Suprapubic skin (tissue), 4 donors: ENCODE measurements at places on chromosomes 11 and 22. TPM values are rescaled to one million over a fixed set of nuclear protein-coding genes. Genes with fewer than 3 reads are reported as not detected.
A peak's percentile ranks its signal among the peaks of the same experiment; 100 is the strongest.

GRCh38 chr22:24141586-24141985, 39.7 kb upstream of the SUSD2 start:
- H3K27ac ChIP-seq = no peak overlapping the region
- peaks cover 28% of the 10 kb centered on the region for H3K36me3 ChIP-seq
- no peak overlapping the region for H3K4me3 ChIP-seq
- H3K27me3 ChIP-seq = no peaks in the 10 kb centered on the region
- no peak for DNase-seq

- peak within 1 kb of the TSS; percentile 87 for H3K27ac ChIP-seq
- H3K36me3 ChIP-seq = no peaks in the 10 kb centered on the region
- H3K27me3 ChIP-seq = no peaks in the 10 kb centered on the region
- H3K4me3 ChIP-seq = peak within 1 kb of the TSS; percentile 75
These were observed at the start of gene JHY for GRCh38 chr11:122882189-122882856. Gene JHY, plus strand, starts transcription at chr11:122882759. Its CDS starts 3,091 bp downstream, at chr11:122885850.

DNA sequence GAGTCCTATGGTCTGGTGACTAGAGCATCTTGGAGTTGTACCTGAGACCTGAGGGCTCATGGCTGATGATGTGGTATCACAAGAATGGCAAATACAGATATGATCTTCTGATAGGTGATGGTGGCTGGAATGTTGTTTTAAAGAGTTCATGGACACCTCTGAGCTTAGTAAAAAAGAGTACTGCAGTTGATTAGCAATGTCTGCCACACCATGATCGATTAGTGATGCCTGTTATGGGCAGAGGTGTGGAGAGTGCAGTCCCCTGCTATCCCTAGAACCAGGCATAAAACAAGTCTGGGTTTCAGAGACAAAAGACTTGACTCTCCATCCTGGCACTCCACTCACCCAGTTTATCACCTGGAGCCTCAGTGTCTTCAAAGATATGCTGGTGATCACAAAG, 1.4 kb upstream of the BATF2 start:
- no peak for DNase-seq
- no peak overlapping the region for H3K4me3 ChIP-seq
- H3K27me3 ChIP-seq = no peaks in the 10 kb centered on the region
- H3K27ac ChIP-seq = no peak overlapping the region

FXYD6 gene
- total RNA-seq = 15.9 TPM

DNA sequence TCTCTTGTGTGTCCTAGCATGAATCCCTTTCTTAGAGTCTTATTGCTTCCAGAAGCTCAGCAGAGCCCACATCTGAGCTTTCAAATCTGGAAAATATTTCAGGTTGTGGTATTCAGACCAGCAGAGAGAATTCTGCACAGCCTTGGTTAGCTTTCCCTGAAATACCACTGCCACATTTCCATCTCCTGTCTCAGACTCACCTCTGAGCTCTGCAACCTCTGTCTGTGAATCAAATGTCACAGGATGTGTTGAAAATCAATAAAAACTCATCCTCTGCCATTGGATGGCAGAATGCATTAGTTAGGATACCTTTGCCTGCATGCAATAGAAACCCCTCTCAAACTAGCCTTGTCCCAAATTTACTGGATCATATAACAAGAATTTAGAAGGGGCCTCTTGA, 47.7 kb downstream of the ENDOD1 start:
- H3K4me1 ChIP-seq = peaks cover 25% of the 10 kb centered on the region
- DNase-seq = no peak
- H3K36me3 ChIP-seq = no peaks in the 10 kb centered on the region
- H3K27me3 ChIP-seq = no peaks in the 10 kb centered on the region
- no peak overlapping the region for H3K27ac ChIP-seq
- no peak overlapping the region for H3K4me3 ChIP-seq

DNA sequence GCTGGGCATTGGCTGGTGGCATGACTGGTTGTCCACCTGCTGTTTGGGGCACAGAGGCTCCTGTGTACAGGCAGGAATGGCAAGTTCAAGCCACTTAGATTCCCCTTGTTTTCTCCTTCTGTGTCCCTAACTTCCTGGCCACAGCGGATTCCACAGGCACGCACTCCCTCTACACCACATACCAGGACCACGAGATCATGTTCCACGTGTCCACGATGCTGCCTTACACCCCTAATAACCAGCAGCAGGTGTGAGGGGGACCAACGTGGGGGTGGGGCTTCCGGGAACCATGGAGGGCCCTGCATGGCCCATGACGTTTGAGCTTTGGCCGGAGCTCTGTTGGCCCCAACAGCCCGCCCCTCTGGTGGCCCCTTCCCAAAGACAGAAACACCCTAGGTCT, 7.8 kb downstream of the SIPA1 start:
- H3K4me1 ChIP-seq = peaks cover 35% of the 10 kb centered on the region
- no peak overlapping the region for H3K4me3 ChIP-seq
- no peak overlapping the region for H3K27ac ChIP-seq
- no peaks in the 10 kb centered on the region for H3K27me3 ChIP-seq
- DNase-seq = no peak
- H3K36me3 ChIP-seq = peaks cover 24% of the 10 kb centered on the region

GRCh38 chr22:27799827-27800249, 1.7 kb downstream of the MN1 start:
- no peak overlapping the region for H3K27ac ChIP-seq
- H3K27me3 ChIP-seq = peaks cover 21% of the 10 kb centered on the region
- H3K4me1 ChIP-seq = peaks cover 46% of the 10 kb centered on the region
- DNase-seq = no peak

DNA sequence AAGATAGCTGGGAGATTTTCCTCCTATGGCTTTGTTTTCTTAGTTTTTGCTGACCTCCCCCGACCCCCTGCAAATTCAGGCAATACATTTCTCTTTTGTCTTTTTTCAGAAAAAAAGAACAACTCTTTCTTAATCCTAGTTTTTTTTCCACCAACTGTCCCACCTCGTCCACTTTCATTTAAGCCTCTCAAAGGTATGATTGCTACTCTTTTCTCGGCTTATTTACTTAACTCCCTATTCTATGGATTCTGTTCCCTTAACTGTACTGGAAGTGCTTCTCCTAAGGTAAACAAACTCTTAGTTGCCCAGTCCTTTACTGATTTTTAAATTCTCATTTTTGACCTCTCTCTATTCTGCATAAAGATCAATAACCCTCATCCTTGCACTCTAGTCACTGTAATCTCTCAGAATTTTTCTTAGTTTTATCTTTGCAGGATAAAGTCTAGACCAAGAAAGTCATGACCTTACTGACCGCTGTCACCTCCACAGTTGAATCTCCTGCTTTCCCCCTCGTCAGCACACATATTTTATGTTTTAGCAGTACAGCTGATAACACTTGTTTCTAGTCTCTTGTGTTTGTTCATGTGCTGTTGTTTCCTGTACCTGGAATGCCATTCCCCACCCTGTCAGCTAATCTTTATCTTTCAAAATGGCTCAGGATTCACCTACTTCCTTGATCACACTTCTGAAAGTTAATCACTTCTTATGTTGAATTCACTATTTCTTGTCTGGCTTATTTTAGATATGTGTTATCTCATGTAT, 14.9 kb downstream of the TBCEL start:
- no peaks in the 10 kb centered on the region for H3K36me3 ChIP-seq
- no peaks in the 10 kb centered on the region for H3K4me1 ChIP-seq
- DNase-seq = no peak
- H3K4me3 ChIP-seq = no peak overlapping the region
- no peaks in the 10 kb centered on the region for H3K27me3 ChIP-seq
- H3K27ac ChIP-seq = no peak overlapping the region

GAB4 gene
- not detected for total RNA-seq

DNA sequence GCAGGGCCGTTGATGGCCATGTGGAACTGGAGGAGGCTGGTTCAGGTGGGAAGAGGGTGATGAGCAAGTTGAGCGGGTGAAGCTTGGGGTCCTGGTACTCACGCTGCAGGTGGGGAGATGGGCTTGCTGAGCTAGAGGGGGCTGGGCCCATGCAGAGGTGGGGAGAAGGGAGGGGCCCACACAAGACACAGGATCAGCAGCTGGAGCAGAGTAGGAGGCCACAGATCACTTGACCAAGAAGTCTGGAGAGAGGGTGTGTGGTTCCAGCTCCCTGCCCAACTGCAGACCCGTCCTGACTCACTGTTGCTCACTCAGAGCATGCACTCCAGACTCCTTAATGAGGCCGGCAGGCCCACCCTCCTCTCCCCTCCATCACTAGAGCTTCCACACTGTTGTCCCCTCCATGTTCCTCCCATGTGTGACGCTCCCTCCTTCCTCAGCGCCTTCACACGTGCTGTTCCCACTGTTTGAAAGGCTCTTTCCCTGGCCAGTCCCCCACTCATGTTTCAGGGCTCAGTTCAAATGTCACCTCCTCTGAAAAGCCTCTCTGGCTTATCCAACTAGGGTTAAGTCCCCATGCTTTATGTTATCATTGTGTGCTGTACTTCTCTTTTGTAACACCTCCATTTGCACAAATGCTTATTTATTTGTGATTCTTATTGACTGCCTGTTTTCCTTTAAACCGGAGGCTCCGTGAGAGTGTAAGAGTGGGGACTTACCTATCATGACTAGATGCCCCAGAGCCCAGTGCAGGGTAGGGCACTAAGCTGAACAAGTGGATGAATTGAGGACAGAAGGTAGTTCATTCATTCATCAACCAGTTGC, 2.3 kb downstream of the CCDC86 start:
- H3K4me1 ChIP-seq = peaks cover 41% of the 10 kb centered on the region
- peaks cover 21% of the 10 kb centered on the region for H3K36me3 ChIP-seq
- no peak overlapping the region for H3K27ac ChIP-seq
- no peak for DNase-seq
- H3K4me3 ChIP-seq = peak overlapping the region; percentile 86

LRRN4CL gene
- 7.6 TPM for total RNA-seq

PRR33 gene
- not detected for total RNA-seq

KRTAP5-8 gene
- 3.8 TPM for total RNA-seq

GRCh38 chr22:46058091-46058420, 81.1 kb upstream of the WNT7B start:
- H3K4me3 ChIP-seq = peak overlapping the region; percentile 83
- no peaks in the 10 kb centered on the region for H3K36me3 ChIP-seq
- H3K27ac ChIP-seq = peak overlapping the region; percentile 98
- no peaks in the 10 kb centered on the region for H3K27me3 ChIP-seq

- H3K27me3 ChIP-seq = no peaks in the 10 kb centered on the region
- H3K27ac ChIP-seq = no peak overlapping the region
- no peak overlapping the region for H3K4me3 ChIP-seq
- DNase-seq = no peak
- peaks cover 11% of the 10 kb centered on the region for H3K36me3 ChIP-seq
These were observed 24.6 kb downstream of the DCPS start for GRCh38 chr11:126328444-126328843.

OR52I1 gene
- total RNA-seq = not detected

GRCh38 chr22:20091690-20092476, 11.8 kb downstream of the DGCR8 start:
- H3K36me3 ChIP-seq = peaks cover 100% of the 10 kb centered on the region
- H3K27me3 ChIP-seq = no peaks in the 10 kb centered on the region
- H3K27ac ChIP-seq = no peak overlapping the region

GRCh38 chr22:44362249-44363012, 49.7 kb upstream of the SHISAL1 start:
- no peak for DNase-seq
- no peaks in the 10 kb centered on the region for H3K36me3 ChIP-seq
- peak overlapping the region; percentile 55 for H3K27ac ChIP-seq
- peaks cover 46% of the 10 kb centered on the region for H3K4me1 ChIP-seq

HTR3B gene
- total RNA-seq = not detected

GRCh38 chr11:16223558-16223957, 132.8 kb downstream of the SOX6 start:
- no peak overlapping the region for H3K27ac ChIP-seq
- no peaks in the 10 kb centered on the region for H3K36me3 ChIP-seq
- H3K4me1 ChIP-seq = no peaks in the 10 kb centered on the region
- no peaks in the 10 kb centered on the region for H3K27me3 ChIP-seq
- no peak for DNase-seq

DNA sequence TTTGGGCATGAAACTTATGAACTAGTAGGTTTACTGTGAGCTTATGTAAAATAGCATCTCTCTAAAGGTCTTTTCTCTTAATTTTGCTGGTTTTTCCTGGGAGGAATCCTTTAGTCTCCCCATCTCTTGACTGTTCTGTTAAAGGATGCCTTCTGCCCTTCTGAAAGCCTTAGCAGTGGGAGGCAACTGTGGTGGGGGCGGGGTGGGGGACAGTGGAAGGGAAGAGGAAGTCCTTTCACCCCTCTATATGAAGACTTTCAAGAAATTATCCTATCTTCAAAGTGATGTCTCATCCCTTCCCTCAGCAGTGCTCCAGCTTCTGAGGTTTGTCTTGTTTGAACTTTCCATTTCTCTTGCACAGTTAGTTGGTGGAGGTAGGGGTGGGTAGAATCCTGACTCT, 73.1 kb downstream of the ELP4 start:
- no peak overlapping the region for H3K4me3 ChIP-seq
- no peaks in the 10 kb centered on the region for H3K4me1 ChIP-seq
- no peaks in the 10 kb centered on the region for H3K27me3 ChIP-seq
- H3K27ac ChIP-seq = no peak overlapping the region
- no peaks in the 10 kb centered on the region for H3K36me3 ChIP-seq

GRCh38 chr11:57325735-57326048, 940 bp upstream of the TNKS1BP1 start:
- DNase-seq = no peak
- H3K4me3 ChIP-seq = peak overlapping the region; percentile 95
- peak overlapping the region; percentile 100 for H3K27ac ChIP-seq
- H3K4me1 ChIP-seq = peaks cover 50% of the 10 kb centered on the region

GRCh38 chr22:47071807-47072641, 309.6 kb downstream of the TBC1D22A start:
- no peak overlapping the region for H3K4me3 ChIP-seq
- no peaks in the 10 kb centered on the region for H3K27me3 ChIP-seq
- no peak for DNase-seq
- H3K4me1 ChIP-seq = no peaks in the 10 kb centered on the region

LINC01488 gene
- not detected for total RNA-seq
